ENCODE measurements at places on chromosomes 3 and 15. TPM values are rescaled to one million over a fixed set of nuclear protein-coding genes. Genes with fewer than 3 reads are reported as not detected.

DNA sequence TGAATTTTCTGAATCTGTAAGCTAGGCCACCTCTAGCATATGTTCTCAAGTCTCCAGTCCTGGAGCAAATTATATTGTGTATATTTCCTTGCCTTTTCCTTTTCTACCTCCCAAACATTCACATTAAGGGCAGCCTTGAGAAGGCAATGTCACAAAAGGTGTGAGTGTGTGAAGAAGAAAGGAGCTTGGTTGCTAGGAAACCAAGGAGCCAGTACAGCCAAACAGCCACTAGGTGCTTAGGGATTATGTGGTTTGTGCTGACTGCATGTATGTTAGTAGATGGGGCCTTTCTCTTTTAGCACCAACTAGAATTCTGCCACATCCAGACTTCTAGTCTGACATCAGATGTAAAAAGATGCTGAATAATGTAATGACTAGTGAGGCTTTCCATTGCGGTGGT is 118.8 kb upstream of the DAZL start:
- no peak overlapping the region for H3K4me3 ChIP-seq
- no peak overlapping the region for H3K27ac ChIP-seq
- no peaks in the 10 kb centered on the region for H3K27me3 ChIP-seq
- no peaks in the 10 kb centered on the region for H3K36me3 ChIP-seq
- no peaks in the 10 kb centered on the region for H3K4me1 ChIP-seq
- DNase-seq: no peak

GRCh38 chr15:90816401-90817116 is 51.8 kb upstream of the FURIN start:
- no peak for DNase-seq
- H3K27ac ChIP-seq: no peak overlapping the region
- H3K4me3 ChIP-seq: no peak overlapping the region
- H3K4me1 ChIP-seq: peaks cover 10% of the 10 kb centered on the region
- H3K36me3 ChIP-seq: no peaks in the 10 kb centered on the region

DNA sequence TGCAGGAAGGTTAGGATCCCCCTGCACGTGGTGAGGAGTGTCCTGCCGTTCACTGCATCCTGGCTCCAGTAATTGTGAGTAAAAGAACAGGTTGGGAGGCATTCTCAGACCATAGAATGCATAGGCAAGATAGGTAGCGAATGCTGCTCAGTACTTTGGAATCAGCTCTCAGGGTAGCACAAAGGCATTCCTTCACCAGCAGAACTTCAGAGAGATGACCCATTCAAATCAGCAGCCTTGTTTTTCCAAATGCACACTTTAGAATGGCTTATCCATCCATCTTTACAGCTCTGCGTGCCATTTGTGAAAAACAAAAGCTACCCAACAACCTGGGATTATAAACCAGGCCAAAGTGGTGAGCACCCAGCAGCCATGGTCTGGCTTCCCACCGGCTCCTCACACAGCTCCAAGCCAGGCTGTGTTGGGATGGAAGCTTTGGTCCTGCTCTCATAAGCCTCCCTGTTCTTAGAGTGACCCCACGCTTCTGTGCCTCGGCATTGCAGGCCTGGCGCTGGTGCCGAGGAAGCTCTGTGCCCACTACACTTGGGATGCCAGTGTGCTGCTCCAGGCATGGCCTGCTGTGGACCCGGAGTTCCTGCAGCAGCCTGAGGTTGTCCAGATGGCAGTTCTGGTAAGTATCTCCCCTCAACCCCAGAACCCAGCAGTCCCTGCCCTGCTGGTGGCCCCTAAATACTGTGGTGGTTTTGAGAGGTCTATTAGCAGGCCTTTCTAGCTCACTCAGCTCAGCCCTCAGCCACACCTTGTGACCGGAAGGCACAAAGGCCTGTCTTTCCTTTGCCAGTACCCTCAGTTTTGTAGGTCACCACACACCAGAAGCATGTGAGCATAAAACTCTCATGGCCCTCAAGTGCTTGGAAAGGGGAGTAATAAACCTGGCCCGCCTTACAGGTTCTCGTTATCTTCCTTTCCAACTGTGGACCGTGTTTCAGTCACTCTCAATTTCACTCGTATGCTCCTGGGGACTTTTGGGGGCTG is 52.9 kb upstream of the LIMD1 start:
- H3K27ac ChIP-seq: no peak overlapping the region
- H3K4me1 ChIP-seq: peaks cover 16% of the 10 kb centered on the region
- H3K27me3 ChIP-seq: no peaks in the 10 kb centered on the region
- peaks cover 5% of the 10 kb centered on the region for H3K36me3 ChIP-seq

DNA sequence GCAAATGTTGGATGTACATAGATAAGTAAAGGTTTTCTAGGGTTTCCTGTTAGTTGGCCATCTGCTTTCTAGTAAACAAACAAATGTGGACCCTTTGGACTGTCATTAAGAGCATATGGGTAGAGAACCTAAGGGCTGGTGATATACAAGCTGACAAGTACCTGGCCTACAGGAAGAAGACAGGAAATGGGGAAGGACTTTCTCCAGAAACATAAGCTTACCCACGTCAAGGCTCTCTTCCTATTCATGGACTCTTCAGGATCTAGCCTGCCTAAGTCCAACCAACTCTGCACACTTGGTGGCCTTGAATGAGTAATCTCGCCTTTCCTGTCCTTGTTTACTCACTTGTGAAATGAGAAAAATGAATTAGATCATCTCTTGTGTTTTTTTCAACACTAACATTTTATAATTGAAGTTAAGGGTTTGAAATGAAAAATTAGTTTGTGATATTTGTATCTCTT is 22.2 kb upstream of the GOLIM4 start:
- no peaks in the 10 kb centered on the region for H3K4me1 ChIP-seq
- DNase-seq: no peak
- H3K36me3 ChIP-seq: no peaks in the 10 kb centered on the region
- H3K4me3 ChIP-seq: no peak overlapping the region
- no peak overlapping the region for H3K27ac ChIP-seq

- no peak overlapping the region for H3K27ac ChIP-seq
- no peaks in the 10 kb centered on the region for H3K27me3 ChIP-seq
- DNase-seq: no peak
- no peaks in the 10 kb centered on the region for H3K36me3 ChIP-seq
- no peaks in the 10 kb centered on the region for H3K4me1 ChIP-seq
Measured at GRCh38 chr15:61389334-61390028, 160.4 kb upstream of the RORA start.

NMNAT3 gene
- total RNA-seq: 7.2 TPM

HOMER2 gene
- total RNA-seq: 64.3 TPM

CHRFAM7A gene
- total RNA-seq: not detected

SLC22A14 gene
- total RNA-seq: not detected

PAQR5 gene
- total RNA-seq: 10.3 TPM
